Activated CD4-positive, alpha-beta T cell treated with anti-CD3 and anti-CD28 coated beads for 1 hour (primary cell): ENCODE measurements at places on chromosomes 2 and 18.

DNA sequence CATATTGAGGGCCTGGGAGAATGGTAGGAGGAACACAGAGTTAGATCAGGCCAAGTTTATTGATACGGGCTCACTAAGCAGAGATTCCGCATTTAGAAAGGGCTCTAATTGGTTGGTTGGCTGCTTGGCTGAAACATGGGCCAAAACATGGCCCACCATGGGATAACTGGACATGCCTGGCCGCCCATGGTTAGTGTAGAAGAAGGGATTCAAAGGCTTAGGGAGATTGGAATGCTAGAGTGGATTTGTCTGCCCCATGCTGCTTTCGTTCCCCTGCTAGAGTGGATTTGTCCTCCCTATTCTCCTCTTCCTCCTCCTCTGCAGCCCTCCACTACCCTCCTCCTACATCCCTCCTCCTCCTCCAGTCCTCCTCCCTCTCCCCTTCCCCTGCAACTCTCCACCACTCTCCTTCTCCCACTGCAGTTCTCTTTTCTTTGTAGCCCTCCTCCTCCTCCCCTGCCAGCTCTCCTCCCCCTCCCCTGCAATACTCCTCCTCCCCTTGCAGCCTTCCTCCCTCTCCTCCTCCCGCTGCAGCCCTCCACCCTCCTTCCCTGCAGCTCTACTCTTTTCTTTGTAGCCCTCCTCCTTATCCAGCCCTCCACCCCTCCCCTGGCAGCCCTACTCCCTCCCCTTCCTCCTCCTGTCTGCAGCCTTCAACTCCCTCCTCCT is 17.2 kb downstream of the BOK start:
- no peak for DNase-seq

- no peak for DNase-seq
Measured at GRCh38 chr2:69149631-69150215, 136.7 kb downstream of the ANTXR1 start.

- DNase-seq = no peak
Measured at GRCh38 chr2:185618625-185619024, 120.0 kb upstream of the FSIP2 start.

GRCh38 chr2:84631047-84631446 is 114.7 kb downstream of the DNAH6 start:
- DNase-seq = no peak

- DNase-seq = no peak
Measured at GRCh38 chr2:221570321-221570935, 1.7 kb downstream of the EPHA4 start.

DNA sequence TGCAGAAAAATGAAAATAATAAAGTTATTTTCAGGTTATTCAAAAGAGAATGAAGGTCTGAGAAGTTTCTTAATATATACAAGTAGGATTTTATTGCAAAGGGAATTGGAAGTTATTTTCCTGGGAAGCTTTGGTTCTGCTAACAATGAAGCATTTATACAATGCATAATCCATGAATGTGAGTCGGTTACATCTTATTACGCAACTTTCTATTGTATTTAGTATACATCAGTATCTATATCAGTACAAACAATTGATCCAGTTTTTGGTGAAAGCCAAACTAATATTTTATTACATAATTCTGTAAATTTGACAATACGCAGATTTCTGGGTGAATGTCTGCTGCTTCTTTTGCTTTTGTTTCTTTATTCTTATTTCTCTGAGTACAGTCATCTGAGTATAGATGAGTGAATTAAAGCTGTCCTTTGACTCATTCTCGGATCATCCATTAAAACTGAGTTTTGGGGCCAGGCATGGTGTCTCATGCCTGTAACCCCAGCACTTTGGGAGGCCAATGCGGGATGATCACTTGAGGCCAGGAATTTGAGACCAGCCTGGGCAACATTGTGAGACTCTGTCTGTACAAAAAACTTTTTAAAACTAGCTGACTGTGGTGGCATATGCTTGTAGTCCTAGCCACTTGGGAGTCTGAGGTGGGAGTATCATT is 108.5 kb downstream of the SOCS6 start:
- no peak for DNase-seq

DNA sequence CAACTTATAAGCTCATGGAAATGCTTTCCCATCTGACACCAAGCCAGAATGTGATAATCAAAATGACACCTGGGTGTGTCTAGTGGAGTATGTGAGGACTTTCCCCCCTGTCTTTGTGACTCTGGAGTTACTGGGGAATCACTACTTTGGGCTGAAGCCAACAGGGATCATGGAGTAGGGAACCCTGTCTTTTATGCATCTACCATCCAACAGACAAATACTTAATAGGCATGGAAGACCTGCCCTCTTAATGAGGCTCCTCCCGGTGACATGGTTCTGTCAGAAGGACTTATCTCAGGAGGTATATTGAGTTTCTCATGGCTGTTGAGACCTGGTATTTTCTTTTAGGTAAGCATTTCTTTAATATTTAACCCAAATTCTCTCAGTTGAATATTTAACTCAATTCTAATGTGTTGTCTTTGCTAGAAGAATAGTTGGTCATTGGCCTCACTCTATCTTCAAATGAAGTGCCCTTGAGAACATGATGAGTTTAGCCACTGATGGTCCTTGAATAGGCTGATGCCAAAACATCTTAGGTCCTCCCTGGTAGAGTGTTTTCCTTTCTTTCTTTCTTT is 42.1 kb downstream of the TGIF1 start:
- no peak for DNase-seq

DNA sequence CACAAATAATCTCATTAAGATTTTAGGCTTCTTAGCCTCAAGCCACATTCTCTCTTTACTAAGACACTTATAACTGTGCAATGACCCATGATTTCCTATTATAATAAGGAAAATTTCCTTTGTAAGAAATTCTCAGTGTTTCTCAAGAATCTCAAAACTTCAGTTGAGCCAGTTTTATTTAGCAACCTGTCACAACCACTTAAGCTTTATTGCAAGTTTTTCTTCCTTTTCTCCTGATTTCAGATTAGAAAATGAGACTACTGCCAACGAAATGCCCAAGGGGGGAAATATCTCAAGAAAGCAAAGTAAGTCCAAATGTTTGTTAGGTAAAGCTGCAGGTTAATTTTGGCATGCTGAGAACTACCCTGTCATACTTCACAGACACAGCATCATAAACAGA is 178.5 kb downstream of the THADA start:
- DNase-seq = no peak
